Liver (tissue), 10 donors: ENCODE measurements at places on chromosomes 2 and 18.
A peak's percentile ranks its signal among the peaks of the same experiment; 100 is the strongest.

DNA sequence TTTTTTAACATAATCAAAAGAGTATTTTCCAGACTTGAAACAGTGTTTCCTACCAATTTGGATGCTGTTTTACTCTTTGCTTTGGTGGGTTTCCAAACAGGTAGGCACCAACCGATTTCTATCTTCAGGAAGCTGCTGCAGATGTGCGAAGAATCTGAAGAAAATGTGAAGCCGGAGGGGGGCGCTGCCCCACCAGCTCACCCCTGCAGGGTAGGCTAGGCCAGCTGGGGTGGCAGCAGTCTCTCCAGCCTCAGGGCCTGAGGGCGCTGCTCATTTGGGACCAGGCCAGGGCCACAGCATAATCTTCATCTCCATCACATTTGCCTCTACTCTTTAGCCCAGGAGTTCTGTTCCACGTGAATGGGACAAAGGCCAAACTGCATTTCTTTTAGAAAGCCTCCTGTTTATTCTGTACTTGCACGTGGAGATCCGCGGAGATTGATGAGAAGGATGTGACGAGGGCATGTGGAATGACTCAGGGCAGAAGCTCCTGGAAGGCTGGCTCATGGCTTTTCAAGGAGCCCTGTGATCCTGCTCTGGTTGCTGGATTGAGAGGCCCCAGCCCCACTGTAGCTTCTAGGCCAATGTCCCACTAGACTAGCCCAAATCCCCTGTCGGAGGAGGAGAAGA, 84.2 kb upstream of the FAM136A start:
- H3K27ac ChIP-seq: no peak overlapping the region
- no peak for DNase-seq
- no peak overlapping the region for H3K4me3 ChIP-seq
- no peaks in the 10 kb centered on the region for H3K4me1 ChIP-seq

- no peak overlapping the region for H3K27ac ChIP-seq
- H3K27me3 ChIP-seq: no peaks in the 10 kb centered on the region
- peaks cover 7% of the 10 kb centered on the region for H3K4me1 ChIP-seq
- no peaks in the 10 kb centered on the region for H3K36me3 ChIP-seq
- no peak for DNase-seq
Measured at GRCh38 chr2:156891609-156892008, 365.9 kb upstream of the GALNT5 start.

GRCh38 chr2:218282173-218282991, 9.9 kb downstream of the TMBIM1 start:
- no peak for DNase-seq
- no peak overlapping the region for H3K4me3 ChIP-seq
- H3K27ac ChIP-seq: peak overlapping the region; percentile 41
- no peaks in the 10 kb centered on the region for H3K27me3 ChIP-seq
- H3K4me1 ChIP-seq: peaks cover 61% of the 10 kb centered on the region

- no peak overlapping the region for H3K4me3 ChIP-seq
- no peaks in the 10 kb centered on the region for H3K36me3 ChIP-seq
- no peaks in the 10 kb centered on the region for H3K4me1 ChIP-seq
Measured at GRCh38 chr2:211203986-211204385, 647.6 kb downstream of the CPS1 start.

GRCh38 chr2:233791151-233791882, 13.2 kb downstream of the MROH2A start:
- H3K4me1 ChIP-seq: no peaks in the 10 kb centered on the region
- H3K27ac ChIP-seq: no peak overlapping the region
- no peaks in the 10 kb centered on the region for H3K36me3 ChIP-seq
- H3K4me3 ChIP-seq: no peak overlapping the region

- no peak for DNase-seq
- no peaks in the 10 kb centered on the region for H3K27me3 ChIP-seq
- no peaks in the 10 kb centered on the region for H3K4me1 ChIP-seq
- H3K27ac ChIP-seq: no peak overlapping the region
Measured at GRCh38 chr18:14085770-14086457, 46.3 kb downstream of the ZNF519 start.
